ENCODE measurements at places on chromosomes 6 and 20.

DNA sequence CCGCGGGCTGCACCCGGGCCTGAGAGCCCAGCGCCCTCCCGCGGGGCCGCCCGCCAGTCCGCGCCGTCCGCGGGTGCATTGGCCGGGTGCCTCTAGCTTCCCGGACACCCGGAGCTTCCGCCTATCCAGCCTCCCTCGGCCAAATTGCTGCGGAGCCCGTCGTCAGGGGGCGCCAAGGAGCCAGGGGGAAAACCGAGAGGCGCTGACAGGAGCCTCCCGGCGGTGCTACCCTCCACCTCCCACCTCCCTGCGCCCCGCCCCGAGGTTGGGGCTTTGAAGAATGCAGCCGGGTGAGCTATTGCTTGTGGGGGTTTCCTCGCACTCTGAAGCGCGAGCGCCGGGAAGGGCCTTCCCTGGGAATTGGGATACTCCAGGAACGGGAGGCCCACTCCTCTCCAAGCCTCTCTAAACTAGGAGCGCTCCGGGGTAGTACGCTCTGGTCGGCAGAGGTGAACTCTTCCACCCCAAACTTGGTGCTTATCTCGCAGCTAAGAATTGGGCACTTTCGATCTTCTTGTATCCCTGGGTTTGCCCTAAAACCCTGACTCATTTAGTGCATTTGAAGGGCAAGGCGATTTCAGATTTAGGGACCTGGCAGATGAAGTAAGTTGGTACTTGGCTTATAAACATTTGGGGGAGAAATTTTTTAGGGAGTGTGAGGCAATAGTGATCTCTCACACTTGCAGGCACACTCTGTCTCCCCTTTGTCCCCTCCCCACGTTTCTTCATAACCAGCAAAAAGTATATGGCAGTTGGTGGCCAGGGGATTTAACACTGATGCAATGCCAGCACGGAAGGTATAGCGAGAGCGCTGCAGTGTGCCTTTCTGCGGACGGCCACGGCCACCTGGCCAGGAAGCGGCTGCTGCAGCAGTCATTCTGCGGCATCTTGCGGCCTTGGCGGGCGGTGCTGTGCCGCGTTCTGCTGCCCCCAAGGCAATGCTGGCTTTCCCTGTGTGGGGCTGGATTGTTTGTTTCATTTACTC is 556 bp downstream of the BEND6 start:
- peak; percentile 28 for DNase-seq

GRCh38 chr20:57688864-57689263 is 21.0 kb downstream of the PMEPA1 start:
- no peak for DNase-seq

DNA sequence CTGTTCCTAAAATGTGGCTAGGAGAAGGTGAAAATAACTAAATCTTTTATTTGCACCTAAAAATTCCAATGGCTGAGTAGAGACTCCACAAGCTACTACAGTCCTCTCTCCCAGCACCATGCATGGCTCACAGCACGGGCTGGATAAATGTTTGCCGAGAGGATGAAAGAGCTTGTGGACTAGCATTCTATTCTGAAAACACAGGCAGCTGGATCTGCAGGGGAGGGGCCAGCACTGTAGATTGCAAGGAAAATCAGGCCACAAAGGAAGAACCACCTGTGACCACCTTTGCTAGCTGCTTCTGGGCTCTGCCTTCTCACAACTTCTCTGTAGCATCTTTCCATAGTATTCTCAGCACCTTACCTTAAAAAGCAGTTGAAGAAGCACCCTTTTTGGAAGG is 46.6 kb downstream of the CLIC5 start:
- no peak for DNase-seq

DNA sequence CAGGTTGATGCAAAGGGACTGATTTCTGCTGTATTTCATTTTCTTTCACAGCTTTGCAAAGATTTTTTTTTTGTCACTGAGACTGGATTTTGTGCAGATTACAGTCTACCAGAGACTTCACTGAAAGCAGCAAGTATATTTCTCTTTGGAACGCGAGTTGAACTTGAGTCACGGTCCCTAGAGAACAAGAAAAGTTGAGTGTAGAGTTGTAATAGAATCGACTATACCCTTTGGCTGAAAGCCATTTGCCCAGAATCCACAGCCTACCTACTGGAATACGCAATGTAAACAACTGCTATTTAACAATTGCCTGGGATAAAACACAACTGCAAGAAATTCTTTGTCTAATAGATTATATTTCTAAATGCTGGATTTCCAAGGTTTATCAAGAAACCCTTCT is 520.6 kb downstream of the HDGFL1 start:
- DNase-seq: no peak

GRCh38 chr6:132971676-132972075 is 157.3 kb downstream of the RPS12 start:
- DNase-seq: no peak

- no peak for DNase-seq
Measured at GRCh38 chr20:38477747-38478146, 5.1 kb downstream of the RALGAPB start.

DNA sequence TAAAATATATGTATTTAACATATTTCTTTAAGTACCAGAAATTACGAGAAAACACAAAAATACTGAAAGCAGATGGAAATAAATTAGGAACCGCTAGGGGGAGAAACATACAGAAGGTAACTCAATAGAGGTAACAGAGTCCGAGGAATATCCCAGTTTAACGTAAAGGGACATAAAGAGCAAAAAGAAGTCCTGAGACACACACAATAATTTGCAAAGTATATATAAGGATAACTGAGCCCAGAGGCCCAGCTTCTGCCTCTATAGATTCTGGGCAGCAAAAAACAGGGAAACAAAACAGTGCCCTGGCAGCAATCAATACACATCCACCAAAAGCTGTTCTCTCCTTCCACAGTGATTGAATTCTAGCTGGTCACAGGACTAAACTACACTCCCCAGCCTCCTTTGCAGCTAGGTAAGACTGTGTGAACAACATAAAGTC is 15.1 kb downstream of the TBC1D32 start:
- DNase-seq: no peak

DNA sequence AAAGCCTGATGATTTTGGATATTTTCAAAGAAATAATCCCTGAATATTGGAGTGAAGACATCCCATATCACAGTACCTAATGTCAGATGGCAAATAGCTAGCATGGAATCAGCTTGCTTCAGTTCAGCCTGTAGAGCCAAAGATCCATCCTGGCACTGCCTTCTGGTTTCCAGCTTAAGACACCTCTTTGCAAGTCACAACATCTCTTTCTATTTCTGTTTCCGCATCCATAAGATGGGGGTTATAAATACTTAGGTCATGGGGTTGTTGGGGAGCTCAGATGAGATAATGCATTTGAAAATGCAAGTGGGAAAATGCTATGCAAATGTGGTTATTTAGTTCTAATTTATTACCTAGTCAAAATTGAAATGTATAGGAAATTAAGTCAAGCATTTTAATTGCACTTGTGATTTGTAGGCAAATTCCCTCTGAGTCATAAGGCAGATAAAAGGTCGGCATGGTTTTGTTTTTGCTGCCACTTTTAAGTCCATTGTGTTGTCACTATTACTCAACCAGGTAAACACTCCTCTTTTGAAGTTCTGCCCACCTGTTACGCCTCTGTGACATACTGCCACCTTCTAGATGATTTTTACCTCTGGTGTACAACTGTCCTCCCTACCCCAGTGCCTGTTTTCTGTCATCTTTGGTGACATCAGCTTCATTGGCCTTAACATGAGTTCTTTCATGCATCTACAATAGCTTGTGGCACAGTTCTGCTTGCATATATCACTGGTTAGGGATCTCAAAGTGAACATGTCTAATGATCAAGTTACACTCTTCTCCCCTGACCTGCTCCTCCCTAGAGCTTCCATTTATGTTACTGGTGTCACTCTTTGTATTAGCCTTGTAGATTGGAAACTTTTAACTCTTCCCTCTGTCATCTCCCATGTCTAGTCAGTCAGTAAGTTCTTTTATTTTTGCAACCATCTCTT is 96.6 kb downstream of the CDKAL1 start:
- DNase-seq: no peak

DNA sequence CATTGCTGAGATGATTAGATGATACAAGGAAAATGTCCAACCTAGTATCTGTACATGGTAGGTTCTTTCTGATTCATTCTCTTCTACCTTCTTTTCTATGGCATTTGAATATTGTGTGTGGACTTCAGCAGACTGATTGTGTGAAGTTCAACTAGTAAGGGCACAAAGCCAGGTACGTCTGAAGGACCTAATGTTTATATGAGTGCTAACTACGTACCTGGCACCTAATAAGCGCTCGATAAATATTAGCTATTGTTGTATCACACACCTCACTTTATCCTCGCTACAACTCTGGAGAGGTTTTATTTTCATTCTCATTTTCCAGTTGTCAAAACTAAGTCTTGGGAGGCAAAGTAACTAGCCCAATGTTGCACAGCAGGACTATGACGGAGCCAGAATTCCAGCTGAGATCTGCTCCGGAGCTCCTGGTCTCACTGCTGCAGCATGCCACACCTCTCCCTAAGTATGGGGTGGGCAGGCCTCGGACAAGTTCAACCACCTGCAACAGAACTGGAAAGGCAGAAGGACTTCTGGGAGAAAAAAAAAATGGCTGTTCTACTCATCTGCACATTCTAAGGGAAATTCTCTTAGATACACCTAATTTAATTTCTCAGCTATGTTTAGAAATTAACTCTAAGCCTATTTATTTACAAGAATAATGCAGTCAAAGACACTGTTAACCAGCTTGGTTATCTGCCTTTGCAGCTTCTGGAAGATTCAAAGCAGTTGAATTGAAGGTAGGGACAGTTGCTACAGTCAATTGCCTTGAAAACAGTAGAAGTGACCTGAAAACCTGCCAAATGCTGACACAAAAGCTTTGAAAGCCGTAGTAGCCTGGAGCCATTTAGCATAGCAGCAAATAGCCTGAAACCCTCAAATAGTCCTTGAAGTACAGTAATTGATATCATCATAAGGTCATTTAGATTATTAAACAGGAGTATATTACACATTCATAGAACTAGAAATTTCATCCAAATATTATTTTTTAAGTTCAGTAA is 165.0 kb downstream of the PDE7B start:
- DNase-seq: no peak

DNA sequence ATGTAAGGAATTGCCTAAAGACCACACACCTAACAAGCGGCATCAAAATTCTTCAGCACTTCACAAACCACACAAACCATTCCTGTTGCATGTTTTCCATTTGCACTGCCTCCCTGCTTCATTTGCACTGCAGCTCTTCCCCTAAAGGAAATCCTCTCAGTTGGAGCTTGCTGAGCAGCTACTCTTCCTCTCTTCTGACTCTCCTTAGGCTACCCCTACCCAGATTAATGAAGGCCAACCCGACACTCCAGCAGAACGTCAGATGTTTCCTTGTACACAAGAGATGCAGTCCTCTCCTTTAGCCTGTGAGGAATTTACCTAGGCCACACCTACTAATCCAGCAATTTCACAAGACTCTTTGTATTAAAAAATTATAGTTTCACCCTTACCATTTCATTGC is 8.1 kb downstream of the BEND6 start:
- no peak for DNase-seq

GRCh38 chr20:51487076-51487475 is 55.4 kb downstream of the NFATC2 start:
- DNase-seq: no peak

GRCh38 chr6:114171473-114171872 is 171.3 kb downstream of the HS3ST5 start:
- no peak for DNase-seq

DNA sequence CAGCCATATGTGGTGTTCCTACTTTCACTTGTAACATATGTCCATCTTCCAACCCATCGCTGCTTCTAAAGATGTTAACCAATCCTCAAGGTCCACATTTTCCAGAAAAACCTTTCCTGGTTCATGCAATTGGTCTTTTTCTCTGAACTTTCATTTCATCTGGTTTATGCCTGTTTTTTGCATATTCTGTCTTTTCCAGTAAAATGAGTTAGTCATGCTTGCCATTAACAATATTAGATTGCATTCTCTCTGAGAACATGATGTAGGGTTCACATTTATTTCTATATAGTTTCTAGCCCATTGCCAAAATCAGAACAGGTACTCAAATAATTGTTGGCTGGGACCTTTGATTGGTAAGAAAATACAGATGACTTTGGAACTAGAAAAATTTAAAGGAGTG is 36.7 kb downstream of the HIVEP2 start:
- no peak for DNase-seq

- DNase-seq: no peak
Measured at GRCh38 chr20:31859266-31859997, 10.9 kb downstream of the DUSP15 start.

DNA sequence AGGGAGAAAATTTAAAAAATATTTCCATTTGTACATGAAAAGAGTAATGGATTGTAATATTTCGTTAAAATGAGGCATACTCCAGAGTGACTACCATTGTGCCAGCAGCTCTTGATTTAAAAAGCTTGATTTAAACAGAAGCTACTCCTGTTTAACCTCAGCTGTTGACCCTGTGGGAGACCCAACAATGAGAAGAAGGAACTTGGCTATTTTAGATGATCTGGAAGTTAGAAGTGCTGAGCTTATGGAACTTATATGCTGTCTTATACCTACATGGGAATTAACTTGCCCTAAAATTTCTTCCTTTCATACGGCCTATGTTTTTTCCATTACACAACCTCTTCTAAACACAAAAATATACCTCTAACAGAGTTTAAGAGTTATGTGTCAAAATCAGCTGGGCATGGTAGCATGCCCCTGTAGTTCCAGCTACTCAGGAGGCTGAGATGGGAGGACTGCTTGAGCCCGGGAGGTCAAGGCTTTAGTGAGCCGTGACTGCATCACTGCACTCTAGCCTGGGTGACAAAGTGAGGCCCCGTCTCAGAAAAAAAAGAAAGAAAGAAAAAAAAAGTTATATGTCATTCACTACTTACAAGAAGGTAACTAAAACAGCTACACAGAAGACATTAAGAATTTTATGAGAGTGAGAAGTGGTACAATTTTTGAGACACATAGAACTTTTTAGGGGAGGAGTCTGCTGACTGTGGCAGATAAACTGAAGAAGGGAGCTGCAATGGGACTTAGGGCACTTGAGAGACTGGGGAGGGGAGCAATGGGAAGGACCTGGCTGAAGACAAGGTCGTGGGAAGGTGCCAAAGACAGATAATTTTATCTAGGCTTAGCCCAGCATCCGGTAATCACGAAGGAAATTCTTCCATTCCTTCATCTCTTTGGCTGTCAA is 139.9 kb downstream of the MYB start:
- no peak for DNase-seq

- no peak for DNase-seq
Measured at GRCh38 chr6:21801446-21802174, 208.1 kb downstream of the SOX4 start.

GRCh38 chr20:32779500-32780211 is 17.5 kb downstream of the DNMT3B start:
- no peak for DNase-seq

- no peak for DNase-seq
Measured at GRCh38 chr20:58175425-58175824, 53.0 kb downstream of the ANKRD60 start.

DNA sequence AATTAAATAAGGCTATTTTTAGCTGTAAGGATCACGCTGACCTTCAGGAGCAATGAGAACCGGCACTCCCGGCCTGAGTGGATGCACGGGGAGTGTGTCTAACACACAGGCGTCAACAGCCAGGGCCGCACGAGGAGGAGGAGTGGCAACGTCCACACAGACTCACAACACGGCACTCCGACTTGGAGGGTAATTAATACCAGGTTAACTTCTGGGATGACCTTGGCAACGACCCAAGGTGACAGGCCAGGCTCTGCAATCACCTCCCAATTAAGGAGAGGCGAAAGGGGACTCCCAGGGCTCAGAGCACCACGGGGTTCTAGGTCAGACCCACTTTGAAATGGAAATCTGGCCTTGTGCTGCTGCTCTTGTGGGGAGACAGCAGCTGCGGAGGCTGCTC is 84.0 kb downstream of the RAMACL start:
- DNase-seq: no peak

GRCh38 chr6:130466052-130466747 is 100.4 kb downstream of the TMEM200A start:
- no peak for DNase-seq
